Stimulated activated CD4-positive, alpha-beta T cell treated with anti-CD3 and anti-CD28 coated beads, Interleukin-1b, Interleukin-23, amount 100 ng/mL, for 24 hours (primary cell): ENCODE measurements at places on chromosomes 12 and 14.

- no peak for DNase-seq
Measured at GRCh38 chr12:24012528-24012927, 63.1 kb upstream of the SOX5 start.

DNA sequence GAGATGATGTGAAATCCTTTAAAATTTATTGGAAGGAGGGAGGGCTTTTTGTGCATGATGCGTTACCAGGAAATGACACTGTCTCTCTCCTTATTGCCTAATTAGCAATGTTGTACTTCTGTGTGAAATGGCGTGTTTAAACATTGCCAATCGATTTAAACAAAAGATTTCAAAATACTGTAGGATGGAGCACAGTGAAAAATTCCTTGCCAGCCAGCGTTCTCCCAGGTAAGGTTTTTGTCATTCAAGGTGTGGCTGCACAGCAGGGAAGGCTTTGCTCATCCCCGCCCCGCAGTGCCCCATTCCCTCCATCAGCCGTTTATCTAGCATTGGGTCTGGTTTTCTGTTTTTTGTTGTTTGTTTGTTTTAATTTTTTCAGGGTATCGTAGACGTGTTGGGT lies 137.3 kb downstream of the CACNA1C start:
- DNase-seq, result no peak

- no peak for DNase-seq
Measured at GRCh38 chr12:24198070-24198469, 248.6 kb upstream of the SOX5 start.

- DNase-seq, result no peak
Measured at GRCh38 chr12:1457901-1458300, 136.5 kb downstream of the FBXL14 start.

DNA sequence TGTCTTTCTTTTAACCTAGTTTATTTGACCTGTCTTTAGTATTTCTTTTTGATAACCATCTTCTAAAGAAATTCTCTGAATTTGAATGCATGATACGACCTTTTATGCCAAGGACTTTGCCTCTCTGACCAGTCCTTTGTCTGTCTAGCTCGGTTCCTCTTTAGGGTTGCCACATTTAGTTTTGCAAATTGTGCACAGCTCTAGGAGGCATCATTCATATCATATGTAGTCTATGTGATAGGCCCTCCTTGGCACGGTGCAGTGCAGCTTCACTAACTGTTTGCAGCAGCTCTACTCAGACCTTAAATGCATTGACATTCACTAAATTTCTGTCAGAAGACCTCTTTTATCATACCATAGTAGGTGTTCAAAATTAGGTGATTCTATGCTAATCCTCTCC lies 75.6 kb downstream of the USP15 start:
- DNase-seq, result no peak

- peak; percentile 69 for DNase-seq
Measured at GRCh38 chr14:21913759-21914158, 240.1 kb upstream of the OR4E1 start.

DNA sequence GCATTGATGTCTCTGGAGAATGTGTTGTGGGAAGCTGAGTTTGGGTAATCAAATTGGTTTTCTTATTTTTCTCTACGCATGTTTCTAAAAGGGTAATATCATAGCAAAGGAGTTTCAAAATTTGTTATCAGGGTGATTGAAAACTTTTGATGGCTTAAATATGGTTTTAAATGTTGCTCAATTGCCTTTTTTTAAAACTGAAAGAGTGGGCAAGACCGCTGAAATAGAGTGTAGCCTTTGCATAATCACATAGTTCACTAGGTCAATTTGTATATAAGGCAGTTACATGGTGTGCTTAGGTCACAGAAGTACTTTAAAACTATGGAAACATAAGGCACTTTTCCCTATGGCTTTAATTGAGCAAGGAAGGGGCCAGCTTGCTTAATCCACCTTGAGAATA lies 167.4 kb downstream of the SNAPC1 start:
- DNase-seq, result no peak

GRCh38 chr14:105108516-105108864 lies 43.3 kb upstream of the GPR132 start:
- DNase-seq, result no peak

DNA sequence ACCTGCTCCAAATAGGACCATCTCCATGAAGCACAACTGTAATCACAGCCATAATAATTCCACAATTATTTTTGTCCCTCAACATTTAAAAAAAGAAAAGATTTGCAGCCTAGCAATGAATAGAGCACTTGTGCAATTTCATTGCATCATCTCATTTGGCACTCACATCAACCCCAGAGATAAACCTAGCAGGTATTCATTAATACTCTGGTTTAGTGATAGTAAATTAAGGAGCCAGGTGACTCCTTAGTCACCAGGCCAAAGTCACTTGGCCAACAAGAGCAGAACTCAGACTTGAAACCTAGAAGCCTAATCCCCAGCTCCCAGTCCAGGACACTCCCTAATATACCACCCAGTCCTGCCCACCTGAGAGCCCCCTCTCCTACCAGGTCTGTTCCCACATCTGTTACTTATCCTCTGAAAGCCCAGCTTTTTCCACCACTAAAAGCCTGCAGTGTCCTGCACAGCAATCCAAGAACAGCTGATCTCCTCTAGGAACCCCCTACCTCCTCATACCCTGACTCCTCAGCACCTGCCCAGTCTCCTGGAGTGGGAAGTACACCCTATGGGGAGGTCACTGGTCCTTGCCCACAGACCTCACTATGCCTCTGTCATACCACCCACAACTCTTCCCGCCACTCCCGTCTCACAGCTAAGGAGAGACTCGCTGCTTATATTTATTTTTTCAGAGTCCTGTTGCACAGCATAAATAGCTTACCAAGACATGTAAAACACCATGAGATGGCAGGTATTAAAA lies 22.1 kb downstream of the OR10P1 start:
- DNase-seq, result no peak

- DNase-seq, result no peak
Measured at GRCh38 chr12:127119600-127120140, 1147.3 kb upstream of the TMEM132C start.

DNA sequence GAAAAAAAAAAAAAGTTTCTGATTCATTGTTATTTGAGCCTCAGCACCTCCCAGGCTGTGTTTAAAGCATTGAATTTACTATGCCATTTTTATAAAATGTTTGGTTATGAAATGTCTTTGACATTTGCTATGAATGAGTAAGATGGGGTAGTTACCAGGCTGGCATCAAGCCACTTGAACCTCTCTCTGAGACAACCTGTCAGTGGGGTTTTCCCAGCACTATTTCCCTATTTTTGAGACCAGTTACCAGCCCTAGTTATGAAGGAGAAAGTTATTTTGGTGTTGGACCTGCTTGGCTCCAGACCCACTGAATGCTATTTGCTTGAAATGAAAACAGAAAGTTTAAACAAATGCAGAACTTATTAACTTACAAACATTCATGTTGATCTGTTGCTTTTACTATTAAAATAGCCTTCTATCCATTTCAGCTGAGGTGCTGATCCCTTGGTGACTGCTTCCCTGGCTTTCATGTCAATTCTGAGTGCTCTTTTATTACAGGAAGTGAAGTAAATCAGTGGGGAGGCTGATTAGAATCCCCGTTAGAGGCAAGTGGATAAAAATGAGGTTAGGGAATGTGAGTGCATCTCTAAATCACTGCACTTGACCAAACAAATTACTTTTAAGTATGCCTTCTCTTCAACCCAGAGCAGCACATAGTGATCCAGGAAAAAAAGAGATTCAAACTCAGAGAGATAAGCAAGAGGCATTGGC lies 37.8 kb downstream of the LLPH start:
- DNase-seq, result no peak

DNA sequence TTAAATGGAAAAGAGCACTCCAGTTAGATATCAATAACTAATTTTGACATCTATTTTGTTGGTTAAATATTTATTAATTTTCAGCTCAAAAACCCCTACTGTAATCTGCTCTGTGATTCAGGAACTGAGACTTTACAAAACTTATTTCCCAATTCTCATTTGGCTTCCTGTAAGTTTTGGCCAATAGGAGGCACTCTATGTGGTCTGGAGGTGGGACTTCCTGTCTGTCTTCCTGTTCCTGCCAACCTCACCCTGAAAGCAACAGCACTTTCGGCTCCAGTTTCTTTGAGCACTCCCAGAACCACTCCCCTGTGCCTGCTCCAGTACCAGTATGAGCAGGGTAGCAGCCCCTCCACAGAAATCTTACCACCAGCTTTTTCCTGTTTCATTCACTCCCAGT lies 1027.0 kb downstream of the VRK1 start:
- no peak for DNase-seq

DNA sequence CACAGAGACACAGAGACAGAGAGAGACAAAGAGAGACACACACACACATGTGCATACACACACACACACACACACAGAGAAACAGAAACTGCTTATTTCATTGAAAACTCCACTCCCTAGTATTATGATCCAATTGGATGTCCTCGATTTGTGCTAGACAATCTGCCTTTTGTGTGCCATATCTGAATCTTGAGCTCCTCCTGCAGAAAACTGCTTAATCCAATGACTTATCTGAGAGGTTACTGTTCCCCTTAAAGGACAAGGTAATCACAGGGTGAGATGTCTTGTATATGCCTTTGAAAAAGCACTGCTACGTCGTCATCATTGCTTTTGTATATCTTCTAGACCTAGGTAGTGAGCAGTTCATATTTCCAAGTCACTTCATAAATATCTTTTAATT lies 371.5 kb downstream of the LRIG3 start:
- no peak for DNase-seq

GRCh38 chr12:49422114-49422513 lies 54.9 kb downstream of the SPATS2 start:
- DNase-seq, result no peak

GRCh38 chr14:64767215-64767964 lies 63.2 kb downstream of the PLEKHG3 start:
- DNase-seq, result no peak

GRCh38 chr12:94560431-94561221 lies 89.7 kb downstream of the TMCC3 start:
- no peak for DNase-seq

GRCh38 chr14:88563845-88564244 lies 1.0 kb downstream of the ZC3H14 start:
- no peak for DNase-seq

GRCh38 chr12:52795694-52796428 lies at the start of gene KRT3:
TSS of gene KRT3 (minus strand) at chr12:52796117. CDS start at chr12:52796042, 75 bp downstream.
- no peak for DNase-seq

DNA sequence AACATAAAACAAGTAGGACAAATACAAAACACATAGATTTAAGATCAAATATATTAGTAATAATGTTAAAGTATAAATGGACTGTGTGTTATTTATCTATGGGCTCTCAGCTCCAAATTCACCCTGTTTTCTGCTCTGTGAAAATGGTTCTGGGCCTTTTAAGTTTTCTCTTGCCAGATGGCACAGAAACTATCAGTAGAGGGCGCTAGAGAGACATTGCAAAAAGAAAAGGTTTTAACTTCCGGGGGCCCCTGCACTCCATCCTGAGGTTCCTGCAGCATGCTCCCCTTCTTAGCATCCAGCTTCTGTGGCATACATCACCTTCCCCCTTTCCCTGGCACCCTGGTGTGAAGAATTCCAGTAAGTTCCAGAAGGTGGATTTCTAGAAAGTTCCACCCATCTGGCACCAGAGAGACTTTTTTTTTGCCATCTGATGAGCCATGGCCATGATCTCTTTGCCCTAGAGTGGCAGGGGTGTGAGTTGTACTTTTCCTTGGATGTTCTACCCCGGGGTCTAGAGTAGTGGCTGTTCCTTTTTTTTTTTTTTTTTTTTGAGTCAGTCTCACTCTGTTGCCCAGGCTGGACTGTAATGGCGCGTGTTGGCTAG lies 29.3 kb downstream of the ZCRB1 start:
- DNase-seq, result no peak
